NCI-H187 (cell line): ENCODE measurements at places on chromosomes 4 and X.

GRCh38 chr4:109046471-109047201 lies 255.8 kb downstream of the COL25A1 start:
- DNase-seq = no peak

GRCh38 chr4:4327652-4328121 lies 37.6 kb downstream of the ZBTB49 start:
- DNase-seq = no peak

DNA sequence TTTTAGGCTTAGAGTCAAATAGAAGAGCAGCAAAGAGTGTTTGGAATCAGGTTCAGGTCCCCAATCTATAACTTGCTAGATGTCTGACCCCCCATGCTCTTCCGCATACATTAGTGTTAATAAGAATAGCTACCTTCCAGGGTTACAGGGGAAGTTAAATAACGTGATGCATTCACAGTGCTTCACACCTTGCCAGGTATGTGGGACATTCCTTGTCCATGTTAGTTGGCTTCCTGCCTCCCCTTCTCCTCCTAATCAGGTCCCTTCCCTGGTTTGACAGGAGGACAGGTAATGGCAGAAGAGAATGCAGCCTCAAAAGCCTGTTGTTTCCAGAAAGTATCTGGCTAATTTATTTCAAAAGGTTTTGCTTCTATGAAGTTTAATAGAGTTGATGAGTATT lies 248.7 kb downstream of the MID1IP1 start:
- no peak for DNase-seq

DNA sequence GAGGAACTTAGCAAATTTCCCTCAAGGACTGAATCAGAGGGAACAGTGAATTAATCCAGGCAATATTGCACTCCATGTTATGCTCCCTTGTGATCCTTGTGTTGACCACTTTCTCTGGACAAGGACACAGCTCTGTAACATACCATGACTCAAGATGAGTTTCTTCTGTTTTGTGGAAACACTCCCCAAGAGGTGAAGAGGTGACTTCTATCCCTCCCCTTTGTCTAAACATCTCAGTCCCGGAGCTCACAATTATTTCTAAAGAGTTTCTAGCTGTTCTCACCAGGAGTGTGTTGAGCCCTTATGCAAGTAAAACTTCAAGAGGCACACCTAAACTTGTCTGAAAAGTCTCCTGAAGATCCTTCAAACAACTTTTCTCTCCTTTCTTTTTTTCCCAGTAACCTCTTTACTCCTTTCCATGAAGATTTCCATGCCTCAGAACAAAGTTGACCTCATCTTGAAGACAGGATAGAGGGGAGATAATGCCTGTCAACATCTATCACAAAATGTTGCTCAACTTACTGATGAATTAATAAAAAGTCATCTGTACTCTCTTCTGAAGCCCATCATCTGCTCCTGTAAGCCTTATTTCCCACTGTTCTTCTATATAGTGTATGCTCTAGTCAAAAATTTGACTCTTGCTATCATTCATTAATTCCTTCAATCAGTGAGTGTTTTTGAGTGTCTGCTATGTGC lies 429.1 kb downstream of the SPRY1 start:
- no peak for DNase-seq

DNA sequence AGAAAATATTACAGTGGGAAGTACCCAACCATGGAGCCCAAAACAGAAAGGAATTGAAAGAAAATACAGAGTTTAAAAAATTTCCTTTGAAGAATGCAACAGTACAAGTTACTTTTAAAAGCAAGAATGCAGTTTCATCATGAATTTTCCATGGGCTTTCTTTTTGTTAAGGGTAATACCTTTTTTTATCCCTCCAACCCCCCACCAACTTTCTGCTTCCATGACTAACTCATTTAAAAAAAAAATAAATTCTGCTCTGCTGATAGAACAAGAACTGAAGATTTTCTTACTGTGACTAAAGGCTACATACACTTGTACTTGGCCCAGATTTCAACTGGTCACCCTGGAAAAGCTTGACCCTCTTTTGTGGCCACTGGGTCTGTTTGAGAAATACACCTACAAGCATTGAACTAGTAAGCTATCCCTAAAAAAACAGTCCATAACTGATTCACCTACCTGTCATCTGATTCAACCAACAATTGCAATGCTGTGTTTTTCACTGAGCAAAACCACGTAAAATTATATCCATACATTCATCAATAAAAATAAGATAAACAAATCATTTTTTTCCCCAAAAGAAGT lies 214.2 kb downstream of the NSUN7 start:
- no peak for DNase-seq

DNA sequence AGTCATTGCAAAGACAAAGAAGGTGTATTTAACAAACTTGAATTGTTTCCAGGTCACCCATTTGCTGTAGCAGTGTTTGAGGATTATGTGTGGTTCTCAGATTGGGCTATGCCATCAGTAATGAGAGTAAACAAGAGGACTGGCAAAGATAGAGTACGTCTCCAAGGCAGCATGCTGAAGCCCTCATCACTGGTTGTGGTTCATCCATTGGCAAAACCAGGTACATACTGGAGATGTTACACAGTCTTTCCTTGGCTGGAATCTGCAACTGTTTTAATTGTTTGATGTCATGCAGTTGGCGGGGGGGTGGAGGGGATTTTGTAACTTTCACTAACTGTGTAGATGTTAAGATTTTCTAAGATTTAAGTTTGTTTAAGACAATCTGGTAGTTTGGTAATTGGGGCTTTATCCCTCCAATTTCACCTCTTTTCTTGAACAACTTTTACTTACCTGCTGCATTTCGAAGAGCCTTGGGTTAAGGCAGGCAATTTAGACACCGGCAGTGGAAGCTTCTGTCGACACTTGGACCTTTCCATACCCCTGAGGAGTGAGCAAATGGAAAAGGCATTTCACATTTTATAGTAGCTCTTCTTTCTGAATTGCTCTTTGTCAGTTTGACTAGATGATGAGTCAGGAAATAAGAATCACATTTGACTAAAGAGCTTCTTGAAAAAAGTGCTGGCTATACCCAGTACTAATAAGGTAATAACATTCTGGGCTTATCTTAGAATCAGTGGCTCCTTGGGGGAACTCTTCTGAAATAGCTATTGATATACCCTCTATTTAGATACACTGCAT lies 67.4 kb downstream of the EGF start:
- DNase-seq = no peak

DNA sequence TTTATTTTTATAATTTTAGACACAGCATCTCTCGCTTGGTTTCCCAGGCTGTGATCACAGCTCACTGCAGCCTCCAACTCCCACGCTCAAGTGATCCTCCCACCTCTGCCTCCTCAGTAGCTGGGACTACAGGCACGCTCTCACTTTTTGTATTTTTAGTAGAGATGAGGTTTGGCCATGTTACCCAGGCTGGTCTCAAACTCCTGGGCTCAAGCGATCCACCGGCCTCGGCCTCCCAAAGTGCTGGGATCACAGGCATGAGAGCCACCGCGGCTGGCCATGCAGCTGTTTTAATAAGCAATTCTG lies 39.1 kb downstream of the DHRSX start:
- DNase-seq = no peak

GRCh38 chr4:65510976-65511375 lies 159.3 kb downstream of the EPHA5 start:
- DNase-seq = no peak

- no peak for DNase-seq
These were observed 27.4 kb downstream of the ADRA2C start for GRCh38 chr4:3793545-3793944.

- no peak for DNase-seq
These were observed 37.7 kb upstream of the UGT2B7 start for GRCh38 chr4:69058410-69059059.

DNA sequence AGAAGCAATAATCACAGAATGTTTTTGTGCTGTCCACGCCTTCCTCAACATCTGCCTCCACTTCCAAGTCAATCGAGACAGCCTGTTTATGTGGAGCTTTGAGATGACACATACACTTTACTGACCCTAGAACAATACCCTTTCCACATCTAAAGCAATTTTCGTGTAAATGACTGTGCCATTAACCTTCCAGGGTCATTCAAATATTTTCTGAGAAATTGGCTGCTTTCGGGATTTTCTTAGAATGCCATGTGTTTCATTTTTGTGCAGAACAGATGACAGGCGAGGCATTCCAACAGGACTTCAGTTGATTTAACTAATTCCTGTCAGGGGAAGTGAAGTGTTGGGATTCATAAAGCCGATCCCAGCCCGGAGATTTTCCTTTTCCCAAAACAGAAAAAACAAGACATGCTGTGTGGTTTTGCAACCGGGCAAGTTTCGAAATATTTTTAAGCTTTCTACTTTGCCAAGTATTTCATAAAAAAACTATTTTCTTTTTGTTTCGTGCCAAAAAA lies 73.9 kb downstream of the SORBS2 start:
- DNase-seq = no peak

DNA sequence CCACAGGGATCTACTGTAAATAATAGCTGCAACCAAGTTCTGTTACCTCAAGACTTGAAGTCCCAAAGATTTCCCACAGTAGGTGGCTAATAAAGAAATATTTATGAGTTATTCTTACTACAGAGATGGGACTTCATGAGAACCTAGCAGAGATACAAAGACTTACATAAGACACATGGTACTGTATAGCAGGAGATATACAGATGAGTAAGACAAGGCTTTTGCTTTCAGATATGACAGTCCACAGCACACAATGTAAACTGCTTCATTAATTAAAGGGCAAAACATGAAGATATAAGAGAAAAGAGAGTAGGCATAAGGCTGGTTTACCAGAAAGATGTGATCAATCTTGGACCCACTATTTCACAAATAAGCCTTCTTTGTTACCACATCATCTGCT lies 6.6 kb downstream of the ANKRD17 start:
- DNase-seq = no peak

DNA sequence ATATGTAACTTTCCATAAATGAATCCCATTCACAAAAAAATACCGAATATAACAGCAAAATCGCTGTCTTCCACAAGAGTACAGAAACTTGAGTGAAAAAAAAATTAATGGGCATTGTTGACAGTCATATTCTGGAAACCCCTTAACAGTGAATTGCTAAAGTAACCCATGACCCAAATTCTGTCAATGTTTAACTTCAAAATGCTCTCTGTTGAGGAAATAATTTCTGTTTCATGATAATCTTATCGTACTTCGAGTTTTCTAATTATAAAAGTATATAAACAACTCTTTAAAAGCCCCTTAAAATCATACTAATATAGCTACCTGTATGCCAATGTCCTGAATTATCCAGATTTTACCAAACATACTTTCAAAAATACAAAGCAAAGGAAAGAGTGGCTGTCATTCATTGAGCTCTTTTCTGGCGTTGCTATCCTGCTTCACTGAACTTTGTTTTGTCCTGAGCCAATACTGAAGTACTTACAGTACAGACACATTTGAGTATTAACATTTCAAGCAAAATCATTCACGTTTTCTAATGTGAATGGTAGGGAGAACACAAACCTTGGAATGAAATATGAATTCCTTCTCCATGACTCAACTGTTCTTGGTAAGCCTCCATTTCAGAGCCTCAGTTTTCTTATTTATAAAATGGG lies 2.4 kb downstream of the XAGE3 start:
- DNase-seq = no peak

DNA sequence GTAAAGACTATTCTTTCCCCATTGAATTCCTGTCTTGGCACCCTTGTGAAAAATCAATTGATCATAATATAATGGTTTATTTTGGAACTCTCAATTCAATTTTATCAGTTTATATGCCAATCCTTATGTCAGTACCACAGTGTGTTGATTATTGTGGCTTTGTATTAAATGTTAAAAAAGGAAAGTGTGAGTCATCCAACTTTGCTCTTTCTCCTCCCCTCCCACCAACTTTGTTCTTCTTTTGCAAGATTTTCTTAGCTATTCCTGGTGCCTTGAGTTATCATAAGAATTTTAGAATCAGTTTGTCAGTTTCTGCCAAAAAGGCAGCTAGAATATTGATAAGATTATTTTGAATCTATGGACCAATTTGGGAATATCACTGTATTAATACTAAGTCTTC lies 11.2 kb upstream of the RNF175 start:
- no peak for DNase-seq

- no peak for DNase-seq
These were observed 155.5 kb downstream of the INPP4B start for GRCh38 chr4:142690406-142691163.

DNA sequence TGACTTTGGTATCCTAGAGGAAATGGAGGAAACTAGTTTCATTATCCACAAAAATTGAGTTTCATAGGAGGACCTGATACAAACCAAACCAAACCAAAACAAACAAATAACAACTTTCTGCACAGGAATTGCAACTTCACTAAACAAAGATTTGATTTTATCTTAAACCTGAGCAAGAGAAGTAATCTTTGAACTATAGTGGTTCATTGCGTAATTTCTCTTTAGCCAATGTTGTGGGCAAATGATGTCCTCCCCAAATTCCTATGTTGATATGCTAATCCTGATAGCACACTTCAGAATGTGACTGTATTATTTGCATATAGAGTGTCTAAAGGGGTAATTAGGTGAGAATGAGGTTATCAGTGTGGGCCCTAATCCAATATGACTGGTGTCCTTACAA lies 102.4 kb downstream of the CAMK2D start:
- no peak for DNase-seq

- no peak for DNase-seq
These were observed 956 bp downstream of the C4orf51 start for GRCh38 chr4:145680902-145681301.

GRCh38 chr4:38902695-38903094 lies 35.1 kb downstream of the FAM114A1 start:
- DNase-seq = no peak

- DNase-seq = no peak
These were observed at the start of gene PASD1 for GRCh38 chrX:151563449-151563848. PASD1 (plus strand) TSS chrX:151563675; CDS start chrX:151601554, 37,879 bp downstream.

- no peak for DNase-seq
These were observed 84.9 kb downstream of the DMD start for GRCh38 chrX:33126469-33126868.

DNA sequence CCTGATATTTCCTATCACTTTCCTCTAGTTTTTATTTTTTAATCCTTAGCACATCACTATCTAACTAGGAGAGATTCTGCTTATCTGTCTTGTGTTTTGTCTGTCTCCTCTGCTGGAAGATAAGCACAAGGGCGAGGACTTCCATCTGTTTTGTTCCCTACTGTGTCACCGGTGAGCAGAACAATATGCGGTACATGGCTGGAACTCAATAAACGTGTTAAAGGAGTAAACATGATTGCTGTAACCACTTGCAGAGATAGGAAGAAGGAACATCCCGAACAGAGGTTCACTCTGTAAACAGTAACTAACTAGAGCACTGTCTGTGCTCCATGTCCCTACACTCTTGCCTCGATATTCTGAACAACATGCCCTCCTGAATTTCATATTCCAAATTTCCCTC lies 5.2 kb downstream of the HS3ST1 start:
- no peak for DNase-seq

GRCh38 chrX:71615954-71616353 lies 2.4 kb downstream of the CXCR3 start:
- no peak for DNase-seq

GRCh38 chr4:25861280-25861950 lies 1.4 kb downstream of the SEL1L3 start:
- no peak for DNase-seq
